Activated gamma-delta T cell (primary cell): ENCODE measurements at places on chromosomes 1 and 21.

DNA sequence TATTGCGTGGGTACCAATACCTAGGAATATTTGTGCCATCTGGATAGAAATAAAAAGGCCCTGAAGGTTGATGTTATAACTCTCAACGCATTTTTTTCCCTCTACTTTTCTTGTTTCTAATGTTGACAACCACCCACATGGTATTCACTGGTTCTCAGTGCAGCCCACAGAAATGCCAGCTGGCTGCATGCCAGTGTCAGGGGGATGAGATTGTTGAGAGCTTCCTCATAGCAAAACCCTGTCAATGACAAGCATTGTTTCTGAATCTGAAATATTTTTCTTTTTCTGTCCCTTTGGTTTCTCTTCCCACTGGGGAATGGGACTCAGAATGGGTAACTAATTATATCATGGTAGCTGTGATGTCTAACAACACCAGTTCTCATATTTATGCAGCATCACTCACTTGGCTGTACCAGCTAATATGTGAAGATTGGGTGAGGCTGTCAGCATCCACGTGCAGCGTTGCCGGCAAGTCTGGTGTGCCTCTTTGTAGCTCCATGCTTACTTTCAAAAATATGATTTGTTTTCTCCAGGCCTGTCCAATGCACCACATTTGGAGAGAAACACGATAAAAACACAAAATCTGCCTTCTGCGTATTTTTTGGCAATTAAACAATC is 284.6 kb downstream of the PTBP2 start:
- no peak for DNase-seq

- no peak for DNase-seq
Measured at GRCh38 chr1:20666146-20666545, 5.0 kb upstream of the DDOST start.

- no peak for DNase-seq
Measured at GRCh38 chr21:33237486-33237885, 7.7 kb downstream of the IFNAR2 start.

GRCh38 chr21:45326891-45327440 is 39.3 kb upstream of the POFUT2 start:
- no peak for DNase-seq

GRCh38 chr1:81802707-81803430 is 2.1 kb downstream of the ADGRL2 start:
- DNase-seq, result no peak

DNA sequence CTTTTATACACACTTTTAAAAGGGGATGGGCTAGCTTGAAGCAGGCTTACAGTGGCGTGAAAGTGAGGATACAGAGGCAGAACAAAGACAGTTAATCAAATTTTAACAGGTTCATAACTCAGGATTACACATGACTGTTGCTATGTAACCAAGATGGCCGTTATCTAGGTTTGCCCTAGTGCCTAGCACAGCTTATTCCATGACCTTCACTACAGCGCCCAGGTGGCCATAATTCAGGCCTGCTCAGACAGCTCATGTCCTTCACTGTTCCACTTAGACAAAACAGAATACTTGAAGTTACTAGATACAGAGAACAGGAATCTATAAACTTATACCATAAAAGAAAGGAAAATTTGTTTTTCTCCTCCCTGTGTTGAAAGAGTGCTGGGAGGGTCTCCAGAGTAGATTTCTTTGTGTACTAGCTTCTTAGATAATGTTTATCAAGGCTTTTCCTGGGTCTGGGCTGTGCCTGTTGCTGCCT is 6.2 kb upstream of the SPRR2F start:
- no peak for DNase-seq

- DNase-seq, result no peak
Measured at GRCh38 chr1:215568299-215568692, 1.2 kb downstream of the KCTD3 start.

- DNase-seq, result no peak
Measured at GRCh38 chr1:46043458-46044017, 88.9 kb downstream of the PIK3R3 start.

DNA sequence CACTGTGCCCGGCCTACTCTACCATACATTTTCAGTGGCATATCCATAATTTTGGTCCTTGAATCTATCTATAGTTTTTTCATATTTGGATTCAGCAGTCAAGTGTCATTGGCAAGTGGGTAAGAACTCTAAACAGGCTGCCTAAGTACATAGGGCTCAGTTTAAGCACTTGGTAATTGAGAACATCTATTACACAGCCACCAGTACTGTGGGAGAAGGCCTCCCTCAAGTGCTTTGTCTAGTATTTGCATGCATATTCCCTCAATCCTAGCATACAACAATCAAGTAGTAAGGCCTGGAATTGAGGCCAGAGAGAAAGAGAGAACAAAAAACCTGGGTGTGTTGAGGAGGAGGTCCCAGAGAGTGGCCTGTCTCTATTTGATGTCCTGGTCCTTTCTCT is 325.2 kb downstream of the USP25 start:
- no peak for DNase-seq

DNA sequence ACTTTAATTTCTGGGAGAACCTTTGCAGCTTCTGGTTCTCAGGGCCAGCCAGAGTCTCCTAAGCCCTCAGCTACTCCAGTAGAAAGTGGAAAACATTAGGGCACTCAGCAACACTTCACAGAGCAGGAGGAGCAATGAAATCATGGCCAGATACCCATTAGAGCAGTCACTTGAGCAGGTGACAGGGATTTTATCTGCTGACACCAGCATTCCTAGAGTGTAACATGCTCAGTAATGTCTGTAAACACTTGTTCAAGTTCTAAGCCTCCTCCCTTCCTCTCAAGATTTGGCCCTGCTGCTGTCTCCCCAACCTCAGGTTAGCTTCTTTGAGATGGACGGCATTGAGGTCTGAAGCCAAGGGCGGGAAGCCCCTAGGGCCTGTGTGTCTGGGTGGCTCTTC is 218.0 kb downstream of the GRIK3 start:
- DNase-seq, result no peak

DNA sequence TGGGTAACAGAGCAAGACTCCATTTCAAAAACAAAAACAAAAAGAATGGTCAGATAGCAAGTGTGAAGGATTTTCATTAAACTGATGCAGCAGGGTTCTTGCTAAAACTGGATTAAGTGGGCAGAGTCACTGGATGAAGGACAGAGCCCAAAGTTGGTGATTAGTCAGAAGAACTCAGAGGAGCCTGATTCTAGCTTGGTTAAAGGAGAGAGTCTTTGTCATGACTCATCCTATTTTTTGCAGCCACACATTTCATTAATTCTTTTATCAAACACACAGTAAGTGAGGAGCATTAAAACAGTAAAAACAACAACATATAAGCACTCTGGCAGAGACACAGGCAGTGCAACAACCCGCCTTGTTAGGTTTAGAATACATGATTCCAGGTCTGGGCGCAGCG is 56.0 kb upstream of the EDARADD start:
- no peak for DNase-seq

- DNase-seq, result no peak
Measured at GRCh38 chr1:940107-941014, 16.6 kb downstream of the SAMD11 start.

DNA sequence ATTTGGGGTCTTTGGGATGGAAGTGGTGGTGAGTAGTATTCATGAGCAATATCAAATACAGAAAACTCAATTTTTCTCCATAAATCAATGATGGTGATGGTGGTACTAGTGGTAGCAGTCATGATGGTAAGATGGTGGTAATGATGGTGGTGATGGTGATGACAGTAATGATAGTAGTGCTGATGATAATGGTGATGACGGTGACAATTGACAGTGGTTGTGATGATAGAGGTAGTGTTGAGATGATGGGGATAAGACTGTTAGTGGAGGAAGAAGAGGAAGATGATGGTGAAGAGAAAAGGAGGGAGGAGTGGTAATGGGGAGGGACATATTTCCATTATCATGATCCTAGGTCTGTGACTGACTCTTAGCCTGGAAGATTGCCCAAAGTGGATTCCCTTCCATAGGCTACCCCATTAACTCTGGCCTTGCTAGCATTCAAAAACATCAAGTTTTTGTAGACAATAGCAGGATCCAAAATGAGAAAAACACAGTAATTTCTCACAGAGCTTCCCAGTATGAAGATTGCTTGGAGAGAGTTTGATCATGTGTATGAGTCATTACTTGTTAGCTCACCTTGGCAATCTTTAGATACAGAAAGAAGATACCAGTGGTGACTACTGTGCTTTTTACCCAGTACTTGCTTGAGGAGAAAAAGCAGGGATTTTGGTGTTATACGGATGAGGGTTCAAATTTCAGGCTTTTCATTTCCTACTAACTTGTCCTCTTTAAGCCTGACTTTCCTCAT is 93.9 kb downstream of the ATP1A1 start:
- no peak for DNase-seq

GRCh38 chr1:156593661-156593989 is 2.0 kb downstream of the NAXE start:
- DNase-seq, result no peak

DNA sequence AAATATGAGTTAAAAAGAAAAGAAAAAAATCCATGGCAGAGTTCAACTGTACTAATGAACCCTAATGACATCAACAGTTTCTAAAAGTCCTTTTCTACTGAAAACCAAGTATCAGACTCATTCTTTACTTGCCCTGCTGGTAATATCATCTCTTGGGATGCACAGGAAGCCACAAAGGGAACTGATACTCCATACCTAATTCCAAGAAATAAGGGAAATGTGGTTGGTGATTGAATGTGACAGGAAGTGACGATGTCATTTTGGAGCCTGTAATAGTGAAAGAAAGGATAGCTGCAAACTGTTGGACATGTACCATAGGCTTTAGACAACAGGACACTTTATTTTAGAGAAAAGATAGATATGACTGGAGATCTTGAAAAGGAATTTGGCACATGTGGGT is 98.7 kb upstream of the VAV3 start:
- no peak for DNase-seq

GRCh38 chr1:109357616-109358015 is 40.1 kb downstream of the SORT1 start:
- DNase-seq, result no peak

DNA sequence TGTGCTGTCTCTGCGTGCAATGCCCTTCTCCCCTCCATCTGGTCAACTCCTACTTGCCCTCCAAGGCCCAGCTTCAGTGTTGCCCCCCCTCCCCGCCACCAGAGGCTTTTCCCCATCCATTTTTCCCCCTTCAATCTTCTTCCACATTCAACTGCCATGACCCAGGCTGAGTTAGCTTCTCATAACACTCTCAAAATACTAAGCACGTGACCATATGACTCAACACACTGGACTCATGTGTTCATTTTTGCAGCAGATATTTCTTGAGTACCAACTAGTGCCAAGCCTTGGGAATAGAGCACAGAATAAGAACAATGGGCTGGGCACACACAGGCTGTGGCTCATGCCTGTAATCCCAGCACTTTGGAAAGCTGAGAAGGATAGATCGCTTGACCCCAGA is 132.1 kb downstream of the IGSF21 start:
- DNase-seq, result no peak

- no peak for DNase-seq
Measured at GRCh38 chr21:15445327-15445726, 284.5 kb upstream of the USP25 start.

GRCh38 chr1:10979483-10979920 is 33.0 kb upstream of the TARDBP start:
- DNase-seq, result no peak

DNA sequence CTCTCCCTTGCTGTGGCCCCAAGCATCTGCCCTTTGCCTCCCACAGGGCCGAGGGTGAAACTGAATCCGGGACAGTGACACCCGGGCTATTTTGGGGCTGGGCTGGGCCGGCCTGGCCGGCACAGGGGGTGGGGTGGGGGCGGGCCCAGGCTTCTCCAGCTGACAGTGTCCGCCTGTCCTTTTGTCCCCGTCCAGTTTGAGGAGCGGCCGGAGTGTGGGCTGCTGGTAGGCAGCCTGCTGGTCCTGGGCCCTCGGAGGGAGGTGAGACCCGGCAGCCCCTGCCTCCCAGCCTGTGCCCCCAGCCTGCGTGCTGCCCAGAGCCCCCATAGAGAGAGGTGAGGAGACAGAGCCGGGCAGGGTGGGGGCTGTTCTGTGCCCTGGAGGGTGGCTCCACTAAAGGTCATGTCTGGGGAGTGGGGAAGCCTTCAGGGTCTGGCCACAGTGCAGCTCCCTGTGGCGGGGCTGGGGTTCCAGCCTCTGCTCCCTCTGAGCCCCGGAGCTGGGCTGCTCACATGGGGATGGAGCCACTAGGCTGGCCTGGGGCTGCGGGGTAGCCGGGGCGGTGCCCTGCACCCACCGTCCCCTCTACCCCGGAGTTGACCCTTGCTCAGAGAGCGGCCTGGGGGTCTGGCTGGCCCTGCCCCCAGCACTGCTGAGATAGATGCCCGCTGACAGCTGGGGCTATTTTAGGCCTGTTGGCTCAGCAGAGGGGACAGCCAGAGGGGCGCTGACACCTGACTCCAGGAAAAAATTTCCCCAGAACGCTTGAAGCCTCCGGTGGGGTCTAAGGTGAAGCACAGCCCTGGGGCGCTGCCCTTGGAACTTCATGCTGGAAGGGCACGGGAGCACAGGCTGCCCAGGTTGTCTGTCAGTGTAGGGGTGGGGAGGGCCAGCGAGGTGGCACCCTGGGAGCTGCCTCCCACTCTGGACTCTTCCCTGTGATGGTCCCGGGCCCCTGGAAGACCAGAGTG is at the start of gene OBSCN:
OBSCN (plus strand) TSS at position 194 of the 971 bp plus-strand sequence. CDS start 3,740 bp downstream, outside the sequence.
- DNase-seq, result no peak

- no peak for DNase-seq
Measured at GRCh38 chr1:117067533-117068370, 7.6 kb downstream of the TTF2 start.

DNA sequence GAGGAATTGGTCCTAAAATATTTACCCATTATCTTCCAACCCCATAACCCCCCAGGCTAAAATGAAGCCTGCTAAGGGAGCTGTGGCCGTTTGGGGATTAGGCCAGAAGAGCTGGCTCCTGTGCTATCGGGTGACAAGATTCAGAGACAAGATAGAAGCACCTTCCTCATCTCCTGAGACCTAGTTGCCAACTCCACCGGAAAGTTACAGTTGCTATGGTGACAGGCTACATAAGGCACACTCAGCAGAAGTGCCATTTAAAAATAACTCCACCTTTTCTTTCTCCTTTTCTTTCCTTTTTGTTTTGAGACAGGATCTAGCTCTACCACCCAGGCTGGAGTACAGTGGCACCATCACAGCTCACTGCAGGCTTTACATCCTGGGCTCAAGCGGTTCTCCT is 43.6 kb upstream of the ROR1 start:
- DNase-seq, result no peak

- DNase-seq, result no peak
Measured at GRCh38 chr1:12301518-12302237, 71.8 kb downstream of the VPS13D start.

DNA sequence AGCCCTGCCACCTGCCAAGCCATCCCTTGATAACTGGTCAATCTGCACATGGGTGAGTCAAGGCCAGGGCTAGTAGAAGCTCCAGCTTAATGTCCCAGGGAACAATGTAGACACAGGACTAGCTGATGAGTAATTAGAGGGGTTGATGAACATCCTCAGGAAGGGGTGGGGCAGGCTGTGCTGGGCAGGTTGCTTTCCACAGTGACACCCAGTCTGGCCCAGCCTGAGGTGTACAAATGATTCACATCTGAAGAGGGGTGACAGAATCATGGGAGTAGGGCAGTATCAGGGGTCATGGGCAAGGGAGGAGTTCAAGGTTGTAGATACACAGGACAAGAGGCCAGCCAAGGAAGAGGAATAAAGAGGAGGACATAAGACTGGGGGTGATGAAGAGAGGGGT is 4.3 kb downstream of the LPAR3 start:
- no peak for DNase-seq
